Left lobe of liver (tissue), 2 donors: ENCODE measurements at places on chromosomes 16 and 17. TPM values are rescaled to one million over a fixed set of nuclear protein-coding genes. Genes with fewer than 3 reads are reported as not detected.

Gene NKD1
- 3.9 TPM for total RNA-seq

Gene PRDM7
- not detected for total RNA-seq

Gene SMIM22
- total RNA-seq: 0.60 TPM

Gene SLC4A1
- 1.8 TPM for total RNA-seq

GRCh38 chr17:74430706-74431567, 951 bp upstream of the GPRC5C start:
- peak; percentile 96 for DNase-seq

DNA sequence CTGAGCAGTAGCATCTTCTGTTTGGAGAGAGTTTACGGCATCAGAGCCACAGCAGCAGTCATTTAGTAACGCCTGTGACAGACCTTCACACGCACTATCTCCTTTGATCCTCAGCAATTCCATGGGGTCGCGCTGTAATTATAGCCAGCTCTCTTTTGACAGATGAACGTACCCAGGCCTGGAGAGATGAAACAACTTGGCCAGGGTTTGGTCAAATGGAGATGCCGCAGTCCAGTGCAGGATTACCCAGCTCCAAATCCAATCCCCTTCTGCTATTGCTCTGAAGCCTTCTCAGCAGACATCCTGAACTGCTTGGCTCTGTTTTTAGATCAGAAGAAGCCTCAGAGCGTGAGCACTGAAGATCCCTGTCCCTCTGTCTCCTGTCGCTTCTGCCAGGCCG, 83.9 kb downstream of the SOX9 start:
- no peak for DNase-seq

DNA sequence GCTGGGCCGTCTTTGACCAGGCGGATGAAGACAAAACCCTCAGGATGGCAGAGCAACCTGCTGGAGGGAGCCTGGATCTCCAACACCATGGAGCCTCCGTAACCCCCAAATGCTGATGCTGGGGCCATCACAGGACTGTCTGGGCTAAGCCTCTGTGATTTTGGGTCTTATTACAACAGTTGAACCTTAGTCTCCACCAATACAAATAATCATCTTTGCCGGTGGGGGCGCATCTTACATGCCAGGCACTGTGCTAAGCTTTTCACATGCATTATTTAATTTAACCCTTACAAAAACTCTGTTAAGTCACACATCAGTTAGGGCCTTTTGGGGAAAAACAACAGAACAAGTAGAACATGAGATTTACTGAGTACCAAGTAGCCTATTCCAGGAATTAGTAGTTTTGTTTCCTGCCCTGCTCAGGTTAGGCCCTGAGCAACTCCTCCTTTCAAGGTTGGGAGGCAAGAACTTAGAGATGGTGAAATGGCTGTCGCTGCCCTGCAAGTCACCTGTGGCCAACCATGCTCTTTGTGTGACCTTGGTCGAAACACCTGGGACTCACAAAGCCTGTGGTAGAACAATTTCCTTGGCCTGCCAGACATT, 8.9 kb upstream of the ITGAM start:
- no peak for DNase-seq

GRCh38 chr16:8087597-8088289, 502.6 kb downstream of the TMEM114 start:
- no peak for DNase-seq
